B cell (primary cell): ENCODE measurements at places on chromosomes 2 and 18. TPM values are rescaled to one million over a fixed set of nuclear protein-coding genes. Genes with fewer than 3 reads are reported as not detected.

DNA sequence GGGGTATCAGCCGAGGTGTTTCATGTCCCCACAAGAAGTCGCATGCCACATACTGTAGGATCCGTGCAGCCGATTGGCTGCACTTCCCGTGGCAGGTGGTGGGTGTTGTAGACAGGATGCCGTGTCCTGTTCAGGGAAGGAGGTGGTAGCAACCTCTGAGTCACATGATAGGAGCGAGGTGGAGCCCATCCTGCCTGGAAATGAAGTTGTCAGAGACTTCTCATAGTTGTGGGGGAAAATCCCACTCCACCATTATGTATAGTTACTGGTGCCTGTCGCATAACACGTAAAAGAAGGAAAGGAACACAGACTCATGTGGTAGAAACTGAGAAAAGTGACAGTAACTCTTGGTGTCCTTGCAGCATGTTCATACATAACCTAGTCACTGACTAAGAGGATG, 91.4 kb upstream of the IL1R2 start:
- H3K4me3 ChIP-seq: no peak overlapping the region
- H3K4me1 ChIP-seq: no peaks in the 10 kb centered on the region
- no peaks in the 10 kb centered on the region for H3K27me3 ChIP-seq

GRCh38 chr18:11046140-11046539, 103.2 kb downstream of the PIEZO2 start:
- no peaks in the 10 kb centered on the region for H3K36me3 ChIP-seq
- no peak for DNase-seq
- H3K27me3 ChIP-seq: no peaks in the 10 kb centered on the region
- no peaks in the 10 kb centered on the region for H3K4me1 ChIP-seq

Gene ALK
- total RNA-seq: not detected in 2 replicates

Gene GPD2
- 18.7 and 26.8 TPM in 2 replicates for total RNA-seq

Gene MARCHF7
- total RNA-seq: 109 and 116 TPM in 2 replicates

GRCh38 chr2:186304064-186304463, 182.0 kb upstream of the ZC3H15 start:
- H3K27ac ChIP-seq: no peak overlapping the region
- no peaks in the 10 kb centered on the region for H3K27me3 ChIP-seq
- H3K36me3 ChIP-seq: no peaks in the 10 kb centered on the region
- no peak overlapping the region for H3K4me3 ChIP-seq

GRCh38 chr2:120464448-120464931, 118.6 kb downstream of the INHBB start:
- no peak for DNase-seq
- H3K36me3 ChIP-seq: no peaks in the 10 kb centered on the region
- no peaks in the 10 kb centered on the region for H3K4me1 ChIP-seq

Gene TRIM43
- total RNA-seq: not detected in 2 replicates
